ENCODE measurements at places on chromosomes 1 and 21.

GRCh38 chr1:178910023-178910422 is 39.1 kb upstream of the ANGPTL1 start:
- DNase-seq = no peak

- no peak for DNase-seq
These were observed 54.6 kb downstream of the NTNG1 start for GRCh38 chr1:107195476-107195875.

GRCh38 chr1:110050602-110051261 is 16.3 kb downstream of the STRIP1 start:
- DNase-seq = no peak

DNA sequence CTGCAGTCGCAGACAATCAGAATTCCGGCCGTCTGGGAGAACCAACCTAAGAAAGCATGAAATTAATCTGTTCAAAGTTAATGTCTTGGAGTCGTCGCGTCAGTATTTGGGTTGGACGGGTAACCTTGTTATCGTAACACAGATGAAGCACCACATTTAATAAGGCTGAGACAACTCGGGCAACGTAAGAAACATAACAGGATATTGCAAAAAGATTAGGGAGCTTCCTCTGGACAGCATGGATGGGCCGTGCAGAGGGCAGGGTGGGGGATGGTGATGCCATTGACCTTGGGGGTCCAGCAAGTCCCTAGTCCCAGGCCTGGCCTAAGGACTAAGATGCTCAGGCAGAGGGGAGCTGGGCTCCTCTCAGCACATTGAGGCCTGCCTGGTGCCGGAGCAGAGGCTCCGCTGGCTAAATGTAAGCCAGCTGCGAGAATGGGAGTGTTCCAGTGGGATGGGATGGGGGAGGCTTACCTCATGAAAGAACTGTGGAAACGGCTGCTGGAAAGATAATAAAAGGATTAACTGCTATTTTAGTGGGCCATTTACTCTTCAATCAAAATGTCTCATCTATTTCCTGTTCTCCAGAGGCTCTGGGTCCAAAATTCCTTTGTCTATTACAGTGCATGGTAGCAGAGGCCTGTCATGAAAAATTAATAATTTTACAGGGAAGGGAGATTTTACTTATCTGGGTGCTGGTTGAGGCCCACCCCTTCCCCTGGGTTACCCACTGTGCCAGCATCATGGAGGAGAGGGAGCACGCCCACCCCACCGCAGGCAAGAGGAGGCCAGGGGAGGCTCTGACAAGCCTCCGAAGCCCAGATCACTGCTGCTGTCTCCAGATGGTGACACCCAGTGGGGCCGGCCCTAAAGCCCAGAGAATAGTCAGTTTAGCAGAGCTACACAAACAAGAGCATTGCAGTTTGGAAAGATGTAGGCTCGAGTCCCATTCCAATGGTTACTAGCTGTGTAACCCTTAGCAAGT is 131.6 kb downstream of the DMRTB1 start:
- no peak for DNase-seq
